ENCODE measurements at places on chromosomes 1 and 21.

DNA sequence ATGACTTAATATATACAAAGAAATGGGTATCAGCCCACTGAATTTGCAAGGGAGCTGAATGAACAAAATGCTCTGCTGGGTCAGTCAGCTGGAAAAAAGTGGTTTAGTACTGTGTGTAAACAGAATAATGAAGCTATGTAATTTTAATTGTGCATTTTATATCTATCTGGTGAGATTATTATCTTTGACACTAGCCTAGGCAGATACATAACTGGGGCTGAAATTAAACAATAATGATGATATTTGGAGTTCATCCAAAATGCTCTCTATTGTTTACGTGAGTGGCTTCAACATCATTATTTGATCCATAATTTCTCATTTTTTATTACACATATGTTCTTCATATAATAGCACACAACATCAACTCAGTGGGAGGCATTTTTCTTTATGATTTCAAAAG is 208.5 kb upstream of the SNX7 start:
- no peak for DNase-seq

DNA sequence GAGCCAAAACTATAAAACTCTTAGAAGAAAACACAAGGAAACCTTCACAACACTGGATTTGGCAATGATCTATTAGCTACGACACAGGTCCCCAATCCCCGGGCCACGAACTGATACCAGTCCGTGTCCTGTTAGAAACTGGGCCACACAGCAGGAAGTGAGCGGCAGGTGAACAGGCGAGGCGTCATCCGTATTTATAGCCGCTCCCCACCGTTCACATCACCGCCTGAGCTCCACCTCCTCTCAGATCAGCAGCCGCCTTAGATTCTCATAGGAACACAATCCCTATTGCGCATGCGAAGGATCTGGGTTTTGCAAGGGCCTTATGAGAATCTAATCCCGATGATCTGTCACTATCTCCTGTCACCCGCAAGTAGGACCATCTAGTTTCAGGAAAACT is 11.9 kb downstream of the TFB2M start:
- DNase-seq: no peak

DNA sequence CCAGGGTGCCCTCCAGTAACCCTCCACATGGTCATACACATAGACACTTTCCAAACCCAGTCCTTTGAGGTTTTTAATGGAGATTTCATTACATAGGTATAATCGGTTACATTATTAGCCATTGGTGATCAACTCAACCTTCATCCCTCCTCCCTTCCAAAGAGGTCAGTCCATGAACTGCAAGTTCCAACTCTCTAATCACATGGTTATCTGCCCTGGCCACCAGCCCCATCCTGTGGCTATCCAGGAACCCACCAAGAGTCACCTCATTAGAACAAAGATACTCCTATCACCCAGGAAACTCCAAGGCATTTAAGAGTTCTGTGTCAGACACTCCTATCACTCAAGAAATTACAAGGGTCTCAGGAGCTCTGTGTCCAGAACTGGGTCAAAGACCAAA is 12.2 kb downstream of the ATP1A4 start:
- no peak for DNase-seq

GRCh38 chr1:156892190-156893047 is 1.1 kb upstream of the PEAR1 start:
- DNase-seq: peak; percentile 84

- peak; percentile 22 for DNase-seq
These were observed 55.2 kb downstream of the RNF220 start for GRCh38 chr1:44460107-44460882.

DNA sequence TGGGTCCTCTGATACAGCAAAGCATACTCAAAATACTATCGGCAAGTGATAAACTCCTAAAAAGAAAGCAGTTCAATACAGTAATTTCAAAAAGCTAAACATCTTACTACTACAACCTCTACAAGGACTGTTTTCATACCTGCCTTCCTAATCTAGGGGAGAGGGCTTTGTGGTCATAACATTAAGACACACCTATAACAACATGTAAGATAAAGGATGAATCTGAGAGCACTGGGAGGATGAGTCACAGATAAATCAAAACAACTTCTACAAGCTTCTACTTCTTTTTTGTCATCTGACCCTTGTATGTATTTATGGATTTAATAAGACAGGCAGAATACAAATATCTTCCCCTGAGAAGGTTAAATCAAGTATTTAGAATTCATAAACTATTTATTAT is 40.0 kb downstream of the LTN1 start:
- DNase-seq: no peak

DNA sequence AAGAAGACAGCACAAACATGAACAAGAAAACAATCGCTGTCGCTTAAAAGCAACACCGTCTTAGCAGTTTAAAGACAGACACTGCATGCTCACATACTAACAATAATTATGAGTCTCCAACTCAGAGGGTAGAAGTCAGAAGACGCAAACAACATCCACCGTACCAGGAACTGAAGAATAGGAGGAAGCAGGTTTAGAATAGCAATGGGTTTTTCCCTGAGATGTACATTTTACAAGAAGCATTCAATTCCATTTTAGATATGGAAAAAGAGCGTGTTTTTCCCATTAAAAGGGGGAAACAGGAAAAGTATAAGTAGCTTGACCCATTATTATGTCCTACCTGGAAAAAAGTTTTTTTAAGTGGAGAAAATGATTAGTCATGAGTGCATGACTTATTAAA is 34.5 kb upstream of the KCNE1 start:
- DNase-seq: no peak

DNA sequence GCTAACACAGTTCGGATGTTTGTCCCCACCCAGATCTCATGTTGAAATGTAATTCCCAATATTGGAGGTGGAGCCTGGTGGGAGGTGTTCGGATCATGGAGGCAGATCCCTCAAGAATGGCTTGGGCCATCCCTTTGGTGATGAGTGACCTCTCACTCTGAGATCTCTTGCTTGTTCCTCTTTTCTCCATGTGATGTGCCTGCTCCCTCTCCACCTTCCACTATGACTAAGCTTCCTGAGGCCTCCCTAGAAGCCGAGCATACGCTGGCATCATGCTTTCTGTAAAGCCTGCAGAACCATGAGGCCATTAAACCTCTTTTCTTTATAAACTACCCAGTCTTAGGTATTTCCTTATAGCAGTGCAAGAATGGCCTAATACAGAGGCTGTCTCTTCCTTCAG is 8.1 kb upstream of the PLA2G5 start:
- DNase-seq: no peak

- DNase-seq: no peak
These were observed 18.7 kb downstream of the TMEM53 start for GRCh38 chr1:44655609-44656008.

DNA sequence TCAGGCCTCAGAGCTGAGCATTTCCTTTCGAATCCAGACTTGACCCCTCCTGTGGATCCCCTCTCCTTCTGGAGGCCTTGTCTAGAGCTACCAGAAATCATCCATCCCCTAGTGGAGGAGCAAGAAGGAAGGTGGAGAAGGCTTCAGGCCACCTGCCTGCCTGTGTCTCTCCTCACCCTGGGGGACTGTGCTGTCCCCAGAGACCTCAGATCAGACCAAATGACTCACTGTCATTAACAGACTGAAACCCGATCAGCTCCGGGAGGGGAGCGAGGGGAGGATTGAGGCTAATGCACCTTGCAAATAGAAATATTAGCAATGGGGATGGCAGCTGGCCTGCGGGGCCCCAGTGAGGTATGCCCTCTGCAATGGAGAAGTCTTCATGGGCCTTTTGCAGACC is 2.1 kb downstream of the MYBPH start:
- DNase-seq: peak; percentile 8

DNA sequence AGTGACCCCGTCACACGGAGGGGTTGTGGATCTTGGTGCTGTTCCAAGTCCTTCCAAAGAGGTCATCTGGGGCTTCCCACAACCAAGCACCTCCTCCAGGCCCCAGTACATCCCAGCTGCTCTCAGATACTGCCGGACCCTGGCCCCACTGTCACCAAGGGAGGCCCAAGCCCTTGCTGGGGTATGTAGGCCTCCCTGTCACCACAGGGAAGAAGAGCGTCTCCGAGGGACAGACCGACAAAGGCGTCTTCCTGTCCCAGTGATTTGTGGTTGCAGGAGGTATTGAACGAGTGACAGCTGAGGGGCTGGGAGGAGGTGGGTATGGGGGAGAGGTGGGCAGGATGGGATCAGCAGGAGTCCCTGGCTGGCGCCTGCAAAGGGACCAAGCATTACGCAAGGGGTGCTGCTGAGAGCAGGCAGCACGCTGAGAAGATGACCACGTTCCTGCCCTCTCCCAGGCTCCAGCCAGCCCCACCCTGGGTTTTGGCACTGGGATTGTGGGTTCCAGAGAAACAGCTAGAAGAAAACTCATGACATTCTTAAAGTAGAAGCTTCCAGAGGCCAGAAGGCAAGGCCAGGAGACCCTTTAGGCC is 29.7 kb downstream of the LRP8 start:
- DNase-seq: no peak

- DNase-seq: no peak
These were observed 21.4 kb downstream of the GPA33 start for GRCh38 chr1:167068761-167069160.

GRCh38 chr21:34126269-34126668 is 52.9 kb downstream of the MRPS6 start:
- DNase-seq: peak; percentile 50

- DNase-seq: no peak
These were observed 1.3 kb downstream of the ATXN7L2 start for GRCh38 chr1:109485001-109485400.

DNA sequence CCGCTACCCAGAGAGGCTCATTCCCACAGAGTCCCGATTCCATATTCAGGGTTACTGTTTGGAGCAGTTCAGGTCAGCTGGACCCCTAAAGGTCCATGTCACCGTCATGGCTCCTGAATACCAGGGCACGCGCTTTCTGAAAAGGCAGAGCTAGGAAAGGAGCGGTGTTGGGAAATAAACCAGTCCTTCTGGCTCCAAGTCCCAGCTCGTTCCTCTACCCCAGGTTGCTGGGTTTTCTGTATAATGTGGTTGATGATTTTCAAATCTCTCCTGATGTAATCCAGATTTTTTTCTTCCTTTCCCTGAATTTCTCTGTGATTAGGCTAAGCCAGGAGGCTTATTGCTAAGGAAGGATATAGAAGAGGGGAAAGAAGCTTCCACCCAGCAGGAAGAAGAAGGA is 14.0 kb upstream of the PKP1 start:
- no peak for DNase-seq

DNA sequence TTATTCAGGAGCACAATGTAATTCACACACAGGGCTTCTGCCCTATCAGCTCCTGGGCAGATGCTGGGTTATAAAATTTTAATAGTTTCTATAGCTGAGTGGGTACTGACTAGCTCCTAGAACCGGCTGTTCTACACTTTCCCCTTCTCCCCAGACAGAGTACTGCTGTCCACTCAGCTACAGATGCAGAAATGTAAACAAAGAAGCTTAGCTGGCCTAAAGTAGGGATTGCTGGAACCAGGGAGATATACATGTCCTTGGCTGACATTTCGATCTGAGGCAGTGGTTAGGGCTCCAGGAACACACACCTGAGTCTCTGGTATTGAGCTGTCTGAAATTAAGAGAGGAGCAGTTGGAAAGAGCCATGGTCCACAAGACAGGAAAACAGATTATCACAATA is 211.5 kb upstream of the USP24 start:
- no peak for DNase-seq

DNA sequence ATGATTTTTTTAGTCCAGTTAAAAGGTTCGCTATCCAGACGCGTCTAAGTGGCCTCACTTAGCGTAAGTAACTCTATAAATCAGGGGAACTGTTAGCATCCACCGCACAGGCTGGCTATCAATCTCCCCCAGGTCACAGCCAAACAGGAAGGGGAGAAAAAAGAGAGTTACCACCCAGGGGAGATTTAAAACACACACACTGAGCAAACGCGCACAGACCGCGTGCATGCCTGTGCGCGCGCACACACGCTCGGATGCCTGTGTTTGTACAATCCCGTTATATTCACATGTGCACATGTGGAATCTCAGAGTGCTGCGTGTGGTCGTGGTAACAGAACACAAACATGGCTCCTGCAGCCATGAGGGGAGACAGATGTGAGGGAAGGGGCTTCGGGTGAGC is 125.4 kb downstream of the CASZ1 start:
- no peak for DNase-seq

DNA sequence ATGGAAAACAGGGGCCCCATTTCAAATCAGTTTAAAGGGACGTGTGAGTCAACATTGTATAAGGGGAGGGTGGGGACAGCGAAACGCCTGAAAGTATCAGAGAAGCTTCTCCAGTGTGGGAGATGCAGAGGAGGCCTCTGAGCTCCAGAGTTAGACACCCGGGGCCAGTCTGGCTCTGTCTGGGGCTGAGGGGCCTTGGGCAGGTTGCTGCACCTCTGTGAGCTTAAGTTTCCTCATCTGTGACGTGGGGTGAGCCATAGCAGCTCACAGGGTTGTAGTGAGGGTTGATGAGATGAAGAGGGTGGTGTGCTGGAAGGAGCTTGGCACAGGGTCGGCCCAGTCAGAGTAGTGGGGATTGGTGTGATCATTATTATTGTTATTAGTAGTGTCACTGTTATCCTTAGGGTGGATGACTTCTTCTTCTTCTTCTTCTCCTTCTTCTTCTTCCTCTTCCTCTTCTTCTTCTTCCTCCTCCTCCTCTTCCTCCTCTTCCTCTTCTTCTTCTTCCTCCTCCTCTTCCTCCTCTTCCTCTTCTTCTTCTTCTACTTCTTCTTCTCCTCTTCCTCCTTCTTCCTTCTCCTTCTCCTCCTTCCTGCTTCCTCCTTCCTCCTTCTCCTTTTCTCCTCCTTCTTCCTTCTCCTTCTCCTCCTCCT is 282.0 kb downstream of the PTPRU start:
- DNase-seq: no peak

DNA sequence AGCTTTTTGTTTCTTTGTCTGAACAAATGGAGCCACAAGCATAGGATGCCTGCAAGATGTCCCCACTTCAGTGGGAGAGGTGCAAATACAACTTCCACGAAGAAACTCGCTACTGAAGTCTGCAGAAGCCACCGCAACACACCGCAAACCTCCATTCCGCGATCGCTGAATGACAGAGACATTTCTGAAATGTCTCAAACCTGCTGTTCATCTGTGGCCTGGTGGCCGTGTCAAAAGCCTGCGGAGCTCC is 1.0 kb downstream of the TP53BP2 start:
- peak; percentile 43 for DNase-seq

DNA sequence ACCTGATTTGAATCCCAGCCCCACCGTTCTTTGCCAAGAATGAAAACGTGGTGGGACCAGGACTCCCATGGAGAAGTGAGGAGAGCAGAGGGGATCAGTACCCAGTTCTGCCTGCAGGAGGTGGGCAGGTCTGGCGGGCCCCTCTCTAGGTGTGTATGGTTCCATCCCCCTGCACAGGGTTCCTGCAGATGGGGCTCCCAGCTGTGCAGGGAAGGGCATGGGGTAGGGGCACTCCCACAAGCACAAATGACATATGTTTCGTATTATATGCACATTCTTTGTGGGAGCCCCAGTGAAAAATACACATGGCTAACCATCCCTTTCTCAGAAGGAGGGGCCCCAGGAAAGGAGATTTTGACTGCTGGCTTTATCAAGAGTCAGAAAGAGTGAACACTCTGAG is 144.6 kb downstream of the PLPP3 start:
- no peak for DNase-seq

GRCh38 chr1:43520100-43520778 is 10.4 kb upstream of the PTPRF start:
- DNase-seq: no peak
